ENCODE measurements at places on chromosomes 6 and 20.

DNA sequence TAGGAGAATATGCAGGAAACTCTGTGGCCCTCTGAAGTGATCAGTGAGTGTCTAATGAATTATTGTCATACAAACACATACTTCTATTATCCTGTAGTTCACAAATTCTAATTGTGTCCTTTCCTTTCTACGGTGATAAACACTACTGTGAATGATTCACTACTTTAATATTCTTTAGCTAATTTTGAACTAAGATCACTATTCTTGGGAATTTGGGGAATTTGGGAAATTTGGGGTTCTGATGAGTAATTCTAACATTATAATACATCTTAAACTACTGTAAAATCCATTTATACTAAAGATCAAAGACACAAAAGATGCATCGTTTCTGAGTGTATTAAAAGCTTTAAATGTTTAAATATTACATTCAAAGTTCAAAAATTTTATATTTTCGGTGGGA is 1287.2 kb upstream of the CITED2 start:
- no peak for DNase-seq

DNA sequence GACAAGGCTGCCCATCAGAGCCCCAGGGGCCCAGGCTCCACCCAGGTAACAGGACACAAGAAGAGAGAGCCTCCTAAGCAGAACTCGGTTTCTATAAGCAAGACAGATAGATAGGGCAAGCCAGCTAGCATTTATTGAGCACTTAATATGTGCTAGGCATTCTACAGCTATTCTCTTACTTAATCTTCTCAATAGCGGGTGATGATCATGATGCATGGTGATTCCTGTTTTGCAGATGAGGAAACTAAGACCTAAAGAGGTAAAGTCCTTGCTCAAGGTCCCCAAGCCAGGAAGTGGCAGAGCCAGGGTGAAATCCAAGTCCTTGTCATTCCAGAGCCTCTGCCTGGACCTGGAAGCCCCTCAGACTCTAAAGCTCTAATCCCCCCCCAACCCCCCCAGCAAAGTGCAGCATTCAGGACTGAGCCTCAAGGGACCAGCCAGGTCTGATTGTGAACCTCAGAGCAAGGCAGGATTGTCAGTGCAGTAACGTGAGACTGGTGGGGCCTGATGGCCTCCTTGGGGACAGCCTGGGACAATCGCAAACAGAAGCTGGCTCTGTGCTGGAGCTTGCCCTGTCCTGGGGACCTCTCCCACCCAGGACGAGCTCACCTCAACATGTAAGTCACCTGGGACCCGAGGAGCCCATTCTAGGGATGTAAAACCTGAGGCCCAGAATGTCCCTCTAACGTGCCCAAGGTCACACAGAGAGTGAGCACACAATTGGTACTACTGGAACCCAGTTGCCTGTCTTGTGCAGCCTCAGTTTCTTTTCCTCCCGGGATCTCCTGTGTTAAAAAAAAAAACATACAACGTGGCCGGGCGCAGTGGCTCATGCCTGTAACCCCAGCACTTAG is 48.4 kb upstream of the PTGIS start:
- no peak for DNase-seq

DNA sequence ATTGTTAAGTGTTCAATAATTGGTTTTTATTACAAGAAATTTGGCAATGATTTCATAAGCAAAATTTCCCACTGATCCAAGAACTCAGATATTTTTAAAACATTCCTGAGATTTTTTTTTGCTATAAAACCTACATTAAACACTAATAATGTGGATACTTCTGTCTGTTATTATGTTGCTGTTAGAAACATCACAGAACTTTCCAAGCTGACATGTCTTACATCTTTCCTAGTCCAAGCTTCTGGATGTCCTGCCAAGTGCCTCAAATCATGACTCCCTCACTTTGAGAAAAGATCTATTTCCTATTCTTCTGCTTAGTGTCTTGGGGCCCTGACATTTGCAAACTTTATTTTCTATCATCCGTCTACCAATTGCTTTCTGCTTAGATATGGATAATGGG is 110.8 kb downstream of the RFPL4B start:
- no peak for DNase-seq

- no peak for DNase-seq
These were observed 104.4 kb upstream of the BTBD3 start for GRCh38 chr20:11813106-11813890.

DNA sequence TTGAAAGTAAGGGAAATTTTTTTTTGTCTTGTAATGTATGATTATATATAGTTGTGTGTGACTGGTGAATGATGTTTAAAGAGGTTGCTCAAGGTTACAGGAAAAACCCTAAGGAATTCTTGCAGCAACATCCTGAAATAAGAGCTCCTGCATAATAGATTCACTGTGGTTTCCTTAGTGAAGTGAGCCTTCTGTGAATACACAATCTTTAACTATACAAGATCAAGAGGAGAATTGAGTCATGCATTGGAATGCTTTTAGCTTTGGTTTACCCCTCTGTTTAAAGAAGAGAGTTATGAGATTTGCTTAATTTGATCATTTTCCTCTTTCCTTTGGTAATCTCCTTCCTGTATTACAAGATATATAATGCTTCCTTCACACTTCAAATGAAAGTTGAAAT is 141.6 kb upstream of the EYA4 start:
- no peak for DNase-seq

DNA sequence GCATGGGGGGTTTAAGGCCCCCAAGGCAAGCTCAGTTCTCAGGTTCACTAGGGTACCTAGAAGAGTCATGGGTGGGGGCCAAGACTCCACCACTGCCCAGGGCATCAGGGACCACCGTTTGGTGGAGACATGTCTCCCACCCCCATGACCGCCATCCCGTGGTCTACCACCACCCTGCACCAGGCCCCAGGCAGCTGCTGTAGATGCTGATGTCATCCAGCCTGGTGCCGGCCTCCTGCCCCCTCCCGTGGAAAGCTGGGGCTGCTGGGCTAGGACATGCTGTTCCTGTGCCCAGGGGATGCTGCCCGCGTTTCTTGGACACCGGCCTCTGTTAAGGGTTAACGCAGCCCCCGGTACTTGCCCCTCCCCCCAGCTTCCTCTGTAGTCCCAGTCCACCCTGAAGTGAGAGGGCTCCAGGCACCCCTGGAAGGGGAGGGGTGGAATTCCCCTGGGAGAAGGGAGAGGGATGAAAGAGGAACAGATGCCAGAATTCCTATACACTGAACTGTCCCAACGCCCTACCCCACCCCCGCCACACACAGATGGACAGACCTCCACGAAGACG is 587 bp downstream of the IP6K3 start:
- DNase-seq = no peak

DNA sequence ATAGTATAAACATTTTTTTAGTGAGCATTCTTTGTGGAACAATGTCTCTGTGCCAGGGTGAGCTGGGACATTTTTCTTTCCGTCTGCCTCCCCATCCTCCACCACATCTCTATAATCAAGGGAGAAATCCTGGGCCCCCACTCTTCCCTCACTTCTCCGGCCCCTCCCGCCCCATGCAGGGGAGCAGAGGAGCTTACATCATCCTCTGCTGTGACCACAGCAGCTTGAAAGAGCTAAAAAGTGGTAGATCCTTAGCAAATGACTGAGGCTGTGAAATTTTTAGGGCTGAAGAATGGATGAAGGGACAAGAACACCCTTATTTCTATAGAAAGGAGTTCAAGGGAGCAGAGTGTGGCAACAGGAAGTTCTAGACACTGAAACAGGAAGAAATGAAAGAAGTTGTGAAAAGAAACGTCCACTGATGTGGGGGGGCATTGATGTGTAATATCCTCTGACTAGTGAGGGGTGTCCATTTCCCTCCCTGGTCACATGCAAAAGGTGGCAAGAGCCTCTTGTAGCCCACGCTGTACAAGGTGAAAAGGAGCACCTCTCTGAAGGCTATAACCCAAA is 380.3 kb upstream of the JARID2 start:
- DNase-seq = no peak

DNA sequence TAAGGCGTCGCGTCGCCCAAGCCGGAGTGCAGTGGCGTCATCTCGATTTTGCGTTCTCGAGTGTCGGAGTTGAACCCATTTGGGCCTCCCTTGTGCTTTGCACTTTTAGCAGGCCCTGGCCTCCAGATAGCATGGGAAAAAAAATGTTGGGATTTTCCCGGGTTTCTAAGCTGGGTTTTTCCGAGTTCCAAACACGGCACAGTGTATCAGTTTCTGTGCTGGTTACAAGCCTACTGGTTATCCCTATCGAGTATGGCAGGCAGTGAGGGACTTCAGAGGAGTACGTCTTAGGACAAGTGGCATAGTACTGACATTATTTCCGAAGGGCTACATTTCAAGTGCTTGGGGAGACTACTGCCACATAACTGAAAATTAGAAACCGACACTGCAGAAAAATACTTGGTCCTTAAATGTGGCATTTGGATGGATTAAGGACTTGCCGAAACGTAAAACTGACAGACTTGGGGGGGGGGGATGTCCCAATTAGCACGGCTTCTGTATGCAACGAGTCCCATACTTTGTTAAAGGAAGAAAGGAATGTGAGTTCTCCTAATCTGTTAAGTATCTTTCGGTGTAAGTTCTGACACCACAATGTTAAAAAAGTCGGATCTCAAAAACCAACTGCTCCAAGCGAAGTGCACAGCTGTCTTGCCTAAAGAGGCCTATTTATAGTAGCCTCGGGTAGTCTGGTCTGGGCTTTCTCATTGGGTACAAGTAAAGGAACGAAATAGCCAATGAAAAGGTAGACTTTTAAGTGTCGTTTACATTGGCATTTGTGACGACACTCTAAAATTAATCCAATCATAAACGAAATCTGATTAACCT is 70.2 kb downstream of the HFE start:
- peak; percentile 99 for DNase-seq

DNA sequence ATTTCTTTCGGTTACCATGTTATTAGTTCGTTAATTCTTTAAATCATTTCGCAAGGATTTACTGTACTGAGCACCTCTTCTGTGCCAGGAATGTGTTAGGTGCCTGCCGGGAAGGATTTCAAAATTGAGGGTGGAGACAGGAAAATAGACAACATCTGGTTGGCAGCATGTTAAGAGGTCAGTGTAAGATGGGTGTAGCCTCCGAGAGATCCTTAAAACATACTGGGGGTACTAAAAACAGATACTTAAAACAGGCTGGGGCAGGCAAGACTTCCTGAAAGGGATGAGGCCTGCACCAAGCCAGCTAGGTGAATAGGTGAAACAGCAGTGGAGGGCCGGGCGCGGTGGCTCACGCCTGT is 178.0 kb upstream of the SGK1 start:
- DNase-seq = no peak

DNA sequence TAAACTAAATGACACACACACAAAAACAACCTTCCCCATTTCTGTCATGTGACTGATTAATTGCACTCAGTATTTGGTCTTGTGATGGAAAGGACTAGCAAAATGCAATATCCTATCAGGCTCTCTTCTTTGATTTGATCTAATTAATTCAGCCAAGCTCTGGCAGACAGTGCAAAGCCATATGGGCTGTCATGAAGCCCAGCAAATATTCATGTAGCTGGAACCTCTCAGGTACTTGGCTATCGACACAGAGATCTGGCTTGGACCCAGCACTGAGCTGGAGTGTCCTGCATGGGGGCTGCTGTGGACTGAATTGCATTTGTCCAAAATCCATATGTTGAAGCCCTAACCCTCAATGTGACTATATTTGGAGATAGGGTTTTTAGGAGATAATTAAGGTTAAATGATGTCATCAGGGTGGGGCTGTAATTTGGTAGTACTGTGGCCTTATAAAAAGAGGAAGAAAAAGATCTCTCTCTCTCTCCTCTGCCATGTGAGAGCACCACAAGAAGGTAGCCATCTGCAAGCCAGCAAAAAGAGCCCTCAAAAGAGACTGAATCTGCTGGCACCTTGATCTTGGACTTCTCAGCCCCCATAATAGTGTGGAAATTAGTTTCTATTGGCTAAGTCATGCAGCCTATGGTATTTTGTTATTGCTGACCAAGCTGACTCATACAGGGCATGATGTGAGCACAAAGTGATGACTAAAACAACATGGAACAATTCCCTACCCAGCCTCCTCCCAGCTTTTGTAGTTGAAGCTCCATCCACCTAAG is 77.1 kb downstream of the STMND1 start:
- DNase-seq = peak; percentile 96

- DNase-seq = no peak
These were observed 90.7 kb downstream of the AIG1 start for GRCh38 chr6:143151381-143151780.

DNA sequence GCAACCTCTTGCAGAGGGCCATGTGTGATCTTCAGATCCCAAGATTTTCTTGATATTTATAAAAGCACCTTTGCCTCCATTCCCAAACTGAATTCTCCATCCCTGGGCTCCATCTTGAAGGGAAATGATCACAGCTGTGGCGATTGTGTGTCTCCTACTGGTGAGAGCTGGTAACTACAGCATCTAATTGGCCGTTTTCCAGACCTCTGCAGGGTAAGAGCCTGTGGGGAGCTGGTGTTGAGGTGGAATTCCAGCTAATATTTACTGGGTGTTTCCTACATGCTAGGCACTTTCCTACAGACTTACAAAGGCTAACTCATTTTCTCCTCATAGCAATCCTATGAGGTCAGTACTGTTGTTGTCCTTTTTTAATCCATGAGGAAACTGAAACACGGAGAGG is 59.2 kb upstream of the FNDC1 start:
- no peak for DNase-seq

DNA sequence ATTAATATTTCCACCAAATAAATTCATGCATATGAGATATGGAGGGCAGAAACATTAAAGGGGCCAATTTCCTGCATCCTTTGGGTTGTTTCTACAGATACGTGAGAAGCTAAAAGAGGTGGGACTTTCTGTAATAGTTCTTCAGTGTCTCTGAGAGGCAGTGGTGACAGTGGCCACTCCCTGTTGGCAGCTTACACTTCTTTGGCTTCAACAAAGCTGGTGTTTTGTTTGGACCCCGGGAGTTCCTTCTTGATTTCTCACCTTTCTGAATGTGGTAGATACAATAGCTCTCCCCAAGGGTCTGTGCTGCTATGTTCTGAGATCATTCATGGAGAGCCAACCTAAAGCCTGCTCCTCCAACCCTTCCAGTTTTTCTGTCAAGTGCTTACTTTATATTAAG is 7.8 kb downstream of the PLCB1 start:
- DNase-seq = no peak

- DNase-seq = no peak
These were observed 6.5 kb upstream of the ZSCAN9 start for GRCh38 chr6:28218312-28219248.

DNA sequence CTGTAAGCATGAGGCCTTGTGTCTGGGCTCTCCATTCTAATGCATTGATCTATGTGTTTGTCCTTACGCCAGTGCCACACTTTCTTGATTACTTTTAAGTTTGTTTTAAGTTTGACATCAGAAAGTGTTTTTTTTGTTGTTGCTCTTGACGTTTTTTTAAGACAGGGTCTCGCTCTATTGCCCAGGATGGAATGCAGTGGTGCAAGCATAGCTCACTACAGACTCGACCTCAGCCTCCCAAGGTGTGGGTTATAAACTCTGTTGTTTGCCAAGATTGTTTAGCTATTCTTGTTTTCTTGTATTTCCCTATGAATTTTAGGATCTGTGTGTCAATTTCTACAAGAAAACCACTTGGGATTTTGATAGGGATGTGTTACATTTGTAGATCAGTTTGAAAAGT is 5.6 kb downstream of the MCUR1 start:
- DNase-seq = no peak

GRCh38 chr20:45320948-45321595 is 13.0 kb upstream of the MATN4 start:
- DNase-seq = no peak
